ENCODE measurements at places on chromosomes 13 and 19.

DNA sequence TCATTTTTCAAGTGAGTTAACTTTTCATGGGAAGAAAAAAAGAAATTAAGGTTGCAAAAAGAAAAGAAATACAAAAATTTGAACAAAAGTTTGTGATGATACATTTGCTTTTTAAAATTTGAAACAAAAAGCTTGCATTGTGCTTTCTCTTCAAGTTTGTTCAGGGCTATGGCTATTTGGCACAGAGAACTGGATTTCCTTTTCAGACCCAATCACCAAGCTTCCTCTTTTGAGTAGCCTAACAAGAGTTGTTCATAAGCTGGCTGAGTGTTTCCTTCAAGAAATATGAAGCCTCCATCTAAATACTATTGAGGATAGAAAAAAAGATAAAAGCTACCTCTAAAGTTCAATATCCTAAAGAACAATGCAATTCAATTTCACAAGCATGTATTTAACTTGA, 787.8 kb downstream of the LIG4 start:
- DNase-seq: no peak

DNA sequence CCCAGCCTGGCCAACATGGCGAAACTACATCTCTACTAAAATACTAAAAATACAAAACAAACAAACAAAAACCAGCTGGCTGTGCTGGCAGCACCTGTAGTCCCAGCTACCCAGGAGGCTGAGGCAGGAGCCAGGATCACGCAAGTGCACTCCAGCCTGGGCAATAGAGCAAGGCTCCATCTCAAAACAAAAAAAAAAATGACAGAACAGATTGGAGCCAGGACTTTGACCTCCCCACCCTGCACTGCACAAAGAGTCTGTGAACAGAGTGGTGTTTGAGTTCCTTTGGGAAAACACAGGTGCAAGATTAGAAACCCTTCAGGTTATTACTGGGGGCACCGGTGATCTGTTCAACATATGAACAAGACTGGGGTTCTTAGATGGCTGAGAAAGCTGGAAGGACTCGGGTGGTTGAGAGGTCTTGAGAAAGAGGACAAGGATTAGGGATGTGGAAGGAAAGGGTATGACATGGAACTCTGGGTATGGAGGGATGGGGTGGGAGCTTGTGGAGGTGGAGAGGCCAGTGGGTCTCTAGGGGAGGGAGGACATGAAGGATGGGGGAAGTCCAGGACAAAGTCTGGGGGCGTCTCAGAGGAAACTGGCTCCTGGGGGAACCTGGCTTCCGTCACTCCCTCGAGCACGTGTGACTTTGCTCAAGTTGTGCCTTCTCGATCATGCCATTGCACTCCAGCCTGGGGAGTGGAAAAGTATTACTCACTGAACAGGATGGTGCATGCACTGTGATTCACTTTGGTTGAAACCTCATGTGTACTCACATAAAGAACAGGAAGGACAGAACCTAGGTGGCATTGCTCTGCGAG, 25.9 kb downstream of the RCN3 start:
- DNase-seq: no peak

DNA sequence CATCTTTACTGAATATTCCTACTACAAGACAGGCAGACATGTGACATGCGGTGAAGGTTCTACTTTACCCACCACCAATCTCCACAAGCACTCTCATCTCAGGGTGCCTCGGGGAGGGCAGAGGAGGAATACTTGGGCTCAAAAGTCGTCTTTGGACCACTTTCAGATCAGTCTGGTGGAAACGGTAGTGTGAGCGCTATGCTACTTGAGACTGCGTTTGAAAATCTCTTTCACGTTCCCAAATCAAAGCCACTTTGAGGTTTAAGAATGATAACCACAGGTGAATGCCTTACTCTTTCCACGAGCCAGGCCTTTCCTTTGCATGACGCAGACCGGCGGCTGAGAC, 1.5 kb upstream of the SOX1 start:
- DNase-seq: no peak

DNA sequence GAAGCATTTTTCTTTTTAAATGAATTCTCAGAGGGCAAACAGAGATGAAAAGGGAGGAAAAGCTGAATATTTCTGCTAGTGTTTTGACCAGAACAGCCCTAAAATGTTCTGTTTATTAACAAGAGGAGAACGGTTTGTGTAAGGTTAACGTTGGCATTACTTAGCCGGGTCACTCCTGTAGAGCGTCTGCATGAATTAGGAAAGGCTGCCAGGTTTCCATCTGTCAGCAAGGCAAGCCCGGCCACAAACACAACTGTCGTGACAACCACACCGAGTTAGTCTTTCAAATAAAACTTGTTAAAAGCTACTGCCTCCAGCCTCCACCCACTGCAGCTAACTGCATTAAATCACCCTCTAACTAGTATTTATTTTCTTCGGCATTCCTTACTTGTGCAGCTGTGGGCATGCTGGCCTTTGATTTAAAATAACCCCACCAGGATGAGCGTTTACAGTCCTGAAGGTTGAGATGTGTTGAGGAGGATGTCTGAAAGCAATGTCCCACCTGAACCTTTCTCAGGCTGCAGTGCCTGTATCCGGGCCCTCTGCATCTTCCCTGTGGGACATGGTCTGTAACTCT, 527.9 kb downstream of the FGF9 start:
- DNase-seq: no peak

- no peak for DNase-seq
Observed at GRCh38 chr19:48249502-48250014, 6.2 kb downstream of the CARD8 start.

- no peak for DNase-seq
Observed at GRCh38 chr13:30846311-30846710, 59.8 kb upstream of the MEDAG start.

GRCh38 chr13:111210544-111211469, 95.7 kb downstream of the ARHGEF7 start:
- no peak for DNase-seq

DNA sequence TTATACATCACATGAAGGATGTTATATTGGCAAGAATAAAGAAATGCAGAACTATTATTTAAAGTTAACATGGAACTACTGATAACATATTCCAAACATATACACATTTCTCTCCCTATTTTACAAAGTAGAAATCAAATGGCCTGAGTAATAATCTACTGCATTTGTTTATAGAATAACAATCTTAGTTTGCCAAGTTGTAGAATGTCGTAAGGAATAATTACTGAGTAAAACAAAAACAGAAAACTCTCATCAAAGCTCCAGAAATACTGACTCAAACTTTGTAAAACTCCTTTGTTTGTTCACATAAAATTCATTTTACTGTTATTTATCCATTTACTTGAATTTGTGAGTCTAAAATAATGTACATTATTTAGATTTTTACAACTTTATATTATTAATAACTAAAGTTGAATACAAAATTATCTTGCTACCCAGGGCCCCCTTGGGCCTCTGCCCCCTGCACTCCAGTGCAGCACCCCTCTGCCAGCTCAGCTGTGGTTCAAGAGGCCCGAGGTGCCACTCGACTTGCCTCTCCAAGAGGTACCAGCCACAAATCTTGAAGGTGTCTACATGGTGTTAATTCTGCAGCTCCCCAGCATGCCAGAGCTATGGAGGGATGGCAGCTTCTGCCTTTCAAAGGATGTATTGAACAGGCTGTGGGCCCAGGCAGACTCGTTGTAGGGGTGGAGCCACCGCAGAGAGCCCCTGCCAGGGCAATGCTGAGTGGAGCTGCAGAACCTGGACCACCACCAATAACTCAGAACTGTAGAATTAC, 2819.7 kb downstream of the PCDH9 start:
- DNase-seq: no peak

- DNase-seq: no peak
Observed at GRCh38 chr19:6041991-6042481, 64.1 kb upstream of the RANBP3 start.

- DNase-seq: no peak
Observed at GRCh38 chr19:29489172-29489951, 36.4 kb upstream of the VSTM2B start.

DNA sequence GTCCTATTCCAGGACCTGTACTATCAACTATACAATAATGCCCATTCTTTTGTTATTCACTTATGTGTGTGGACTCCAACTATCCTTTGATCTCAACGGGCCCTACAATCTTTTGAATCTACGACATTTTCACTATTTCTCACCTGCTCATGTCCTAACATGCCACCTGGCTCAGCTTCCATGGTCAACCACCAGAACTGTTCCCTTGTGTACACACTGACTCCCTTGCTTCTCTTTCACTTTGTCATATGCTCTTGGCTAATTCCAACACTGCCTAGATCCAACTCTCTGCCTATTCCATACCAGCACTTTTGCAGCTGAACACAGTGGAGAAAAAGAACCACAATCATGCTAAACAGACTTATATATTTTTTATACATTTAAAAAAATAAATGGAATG, 53.1 kb downstream of the MICU2 start:
- DNase-seq: no peak

- DNase-seq: no peak
Observed at GRCh38 chr13:111852725-111853518, 214.0 kb upstream of the SOX1 start.

Measured in NCI-H1930 (cell line).